Psoas muscle (tissue), 8 donors: ENCODE measurements at places on chromosomes 12 and 14.

GRCh38 chr12:30973175-30973574 lies 46.6 kb downstream of the TSPAN11 start:
- H3K4me3 ChIP-seq = no peak overlapping the region
- no peaks in the 10 kb centered on the region for H3K4me1 ChIP-seq
- no peak for DNase-seq
- H3K36me3 ChIP-seq = no peaks in the 10 kb centered on the region
- no peak overlapping the region for H3K27ac ChIP-seq

GRCh38 chr12:33967760-33968159 lies 54.5 kb upstream of the ALG10 start:
- no peak overlapping the region for H3K27ac ChIP-seq
- no peak for DNase-seq
- H3K36me3 ChIP-seq = no peaks in the 10 kb centered on the region

GRCh38 chr12:127742231-127742630 lies 524.7 kb upstream of the TMEM132C start:
- H3K27me3 ChIP-seq = no peaks in the 10 kb centered on the region
- H3K36me3 ChIP-seq = no peaks in the 10 kb centered on the region
- no peaks in the 10 kb centered on the region for H3K4me1 ChIP-seq
- no peak overlapping the region for H3K4me3 ChIP-seq
- no peak for DNase-seq
- H3K27ac ChIP-seq = no peak overlapping the region

DNA sequence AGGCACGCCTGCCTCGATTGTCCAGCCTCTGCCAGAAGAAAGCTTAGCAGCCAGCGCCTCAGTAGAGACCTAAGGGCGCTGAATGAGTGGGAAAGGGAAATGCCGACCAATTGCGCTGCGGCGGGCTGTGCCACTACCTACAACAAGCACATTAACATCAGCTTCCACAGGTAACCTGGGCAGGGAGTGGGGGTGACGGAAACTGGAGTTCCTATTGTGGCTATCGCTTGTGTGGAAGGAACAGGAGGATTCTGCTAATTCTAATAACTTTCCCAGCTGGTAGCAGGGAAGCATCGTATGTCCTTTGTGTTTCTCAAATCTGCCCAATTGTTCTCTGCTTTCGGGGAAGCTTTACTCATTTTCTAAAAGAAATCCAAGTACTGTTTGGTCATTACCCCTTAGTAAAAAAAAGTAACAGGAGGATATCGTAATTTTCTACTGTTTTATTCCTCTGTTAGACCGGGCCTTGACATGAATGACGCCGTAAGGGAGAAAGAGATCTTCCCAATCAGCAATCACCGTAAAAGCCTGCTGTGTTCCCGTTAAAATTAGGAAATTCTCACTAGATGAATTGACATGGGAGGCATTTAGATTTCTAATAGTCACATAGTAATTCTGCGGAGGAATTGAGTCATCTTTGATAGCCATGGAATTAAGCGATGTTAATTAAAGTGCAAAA lies 449 bp downstream of the THAP2 start:
- no peaks in the 10 kb centered on the region for H3K27me3 ChIP-seq
- peak overlapping the region; percentile 93 for H3K4me3 ChIP-seq
- peaks cover 27% of the 10 kb centered on the region for H3K4me1 ChIP-seq
- no peak for DNase-seq
- no peaks in the 10 kb centered on the region for H3K36me3 ChIP-seq

DNA sequence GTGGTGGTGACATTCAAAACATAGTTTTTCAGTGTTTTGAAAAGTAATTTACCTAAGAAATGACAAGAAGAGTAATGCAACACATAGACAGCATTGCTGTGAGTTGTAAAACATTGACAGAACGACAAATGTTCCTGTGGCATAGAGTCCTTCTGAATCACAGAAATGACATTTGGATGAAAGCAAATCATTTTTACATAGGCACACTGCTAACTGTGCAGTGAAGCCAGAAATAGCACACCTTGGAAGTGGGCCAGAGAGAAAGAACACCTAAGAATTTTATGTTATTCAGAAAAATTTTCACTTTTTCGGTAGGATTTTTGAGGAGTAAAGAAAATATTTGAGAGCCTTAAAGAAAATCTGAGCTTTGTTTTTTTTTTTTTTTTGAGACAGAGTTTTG lies 100.6 kb downstream of the ANO4 start:
- no peaks in the 10 kb centered on the region for H3K4me1 ChIP-seq
- H3K27ac ChIP-seq = no peak overlapping the region
- no peak overlapping the region for H3K4me3 ChIP-seq
- no peak for DNase-seq
- no peaks in the 10 kb centered on the region for H3K27me3 ChIP-seq

GRCh38 chr12:109169686-109170085 lies 53.3 kb downstream of the ACACB start:
- H3K36me3 ChIP-seq = peaks cover 18% of the 10 kb centered on the region
- no peak overlapping the region for H3K4me3 ChIP-seq
- H3K4me1 ChIP-seq = no peaks in the 10 kb centered on the region
- no peaks in the 10 kb centered on the region for H3K27me3 ChIP-seq
- DNase-seq = no peak
- peak overlapping the region; percentile 25 for H3K27ac ChIP-seq

DNA sequence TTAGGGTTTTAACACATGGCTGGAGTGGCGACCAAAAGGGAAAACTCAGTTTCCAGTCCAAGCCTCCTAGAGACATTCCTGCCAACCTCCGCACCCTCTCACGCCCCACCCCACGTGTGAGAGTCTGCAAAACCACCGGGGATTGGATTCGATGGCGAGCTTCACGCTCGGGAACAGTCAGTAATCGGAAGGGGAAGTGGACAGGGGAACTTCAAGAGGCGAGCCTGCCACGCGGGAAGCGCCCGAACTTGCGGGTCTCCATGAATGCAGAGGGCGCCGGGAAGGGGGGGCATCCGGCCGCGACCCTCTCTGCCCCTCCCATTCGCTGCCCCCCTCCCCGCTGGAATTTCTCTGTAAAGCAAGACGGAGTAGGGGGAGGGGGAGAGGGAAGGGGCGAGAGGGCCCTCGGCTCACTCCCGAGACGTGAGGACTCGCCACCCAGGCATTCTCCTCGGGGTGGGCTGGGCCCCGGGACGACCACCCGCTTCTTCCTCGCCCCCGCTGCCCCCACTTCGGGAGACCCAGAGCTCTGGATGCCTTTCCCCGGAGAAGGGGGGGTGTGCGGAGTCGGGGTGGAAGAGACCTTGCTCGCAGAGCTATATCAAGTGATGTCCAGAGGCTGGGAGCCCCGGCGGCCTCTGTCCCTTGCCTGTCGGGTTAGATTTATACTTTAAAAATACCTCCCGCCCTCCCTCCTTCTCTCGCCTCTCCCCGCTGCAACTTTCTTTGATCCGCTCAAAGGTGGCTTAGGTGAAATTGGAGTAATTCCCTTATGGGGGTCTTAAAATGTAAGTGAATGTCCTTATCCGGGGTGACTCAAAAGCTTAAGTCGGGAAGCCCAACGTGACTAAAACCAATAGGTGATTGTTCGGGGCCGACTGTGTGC lies 2.5 kb upstream of the CCND2 start:
- H3K4me1 ChIP-seq = peaks cover 42% of the 10 kb centered on the region
- DNase-seq = peak; percentile 44
- no peaks in the 10 kb centered on the region for H3K36me3 ChIP-seq
- H3K27me3 ChIP-seq = peaks cover 93% of the 10 kb centered on the region
- peak overlapping the region; percentile 69 for H3K4me3 ChIP-seq

DNA sequence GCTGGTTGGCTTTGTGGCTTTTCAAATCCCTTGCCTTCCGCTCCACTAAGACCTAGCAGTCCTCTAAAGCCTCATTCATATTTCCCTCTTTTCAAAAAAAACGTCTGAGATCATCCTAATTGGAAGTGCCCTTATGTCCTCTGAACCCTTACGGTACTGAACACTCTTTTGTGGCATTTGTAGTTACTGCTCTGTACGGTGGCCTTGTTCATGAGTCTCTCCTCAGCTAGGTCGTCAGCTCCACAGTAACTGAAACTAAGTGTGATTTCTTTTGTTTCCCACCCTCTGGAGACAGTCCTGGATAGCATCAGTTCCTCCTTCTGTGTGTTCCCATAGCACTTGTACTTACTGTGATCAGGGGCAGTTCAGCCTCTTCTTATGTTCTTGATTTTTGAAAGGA lies 49.7 kb downstream of the DAAM1 start:
- DNase-seq = no peak
- H3K27ac ChIP-seq = no peak overlapping the region
- H3K36me3 ChIP-seq = no peaks in the 10 kb centered on the region
- H3K27me3 ChIP-seq = no peaks in the 10 kb centered on the region
- H3K4me3 ChIP-seq = no peak overlapping the region
- peaks cover 4% of the 10 kb centered on the region for H3K4me1 ChIP-seq

DNA sequence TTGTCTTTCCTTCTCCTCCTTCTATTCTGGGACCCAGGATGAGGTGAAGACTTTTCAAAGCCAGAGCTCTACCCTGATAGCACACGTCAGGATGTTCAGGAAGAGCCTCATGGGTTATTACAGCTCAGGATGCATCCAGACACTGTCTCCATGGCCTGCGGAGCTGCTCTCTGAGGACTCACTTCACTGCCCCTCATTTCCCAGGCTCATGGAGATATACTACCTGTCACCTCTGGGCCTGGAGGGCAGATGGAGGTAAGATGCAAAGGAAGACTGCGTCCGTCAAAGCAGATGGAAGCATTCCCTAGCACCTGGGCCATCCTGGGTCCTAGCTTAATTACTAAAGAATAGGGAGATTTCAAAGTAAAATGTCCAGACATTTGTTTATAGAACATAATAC lies 32.6 kb downstream of the STON2 start:
- H3K36me3 ChIP-seq = no peaks in the 10 kb centered on the region
- DNase-seq = no peak
- H3K27me3 ChIP-seq = no peaks in the 10 kb centered on the region
- H3K27ac ChIP-seq = no peak overlapping the region

GRCh38 chr12:99611599-99611998 lies 36.0 kb upstream of the GARIN6 start:
- no peak overlapping the region for H3K4me3 ChIP-seq
- no peaks in the 10 kb centered on the region for H3K36me3 ChIP-seq
- H3K4me1 ChIP-seq = no peaks in the 10 kb centered on the region
- H3K27ac ChIP-seq = no peak overlapping the region
- no peak for DNase-seq

- peak overlapping the region; percentile 20 for H3K27ac ChIP-seq
- peaks cover 12% of the 10 kb centered on the region for H3K36me3 ChIP-seq
- DNase-seq = no peak
- peaks cover 12% of the 10 kb centered on the region for H3K4me1 ChIP-seq
- no peak overlapping the region for H3K4me3 ChIP-seq
Measured at GRCh38 chr14:39367387-39367751, 64.9 kb downstream of the FBXO33 start.

GRCh38 chr12:64457923-64458322 lies 6.0 kb downstream of the TBK1 start:
- H3K27me3 ChIP-seq = no peaks in the 10 kb centered on the region
- DNase-seq = no peak
- no peak overlapping the region for H3K27ac ChIP-seq
- H3K4me1 ChIP-seq = peaks cover 16% of the 10 kb centered on the region

DNA sequence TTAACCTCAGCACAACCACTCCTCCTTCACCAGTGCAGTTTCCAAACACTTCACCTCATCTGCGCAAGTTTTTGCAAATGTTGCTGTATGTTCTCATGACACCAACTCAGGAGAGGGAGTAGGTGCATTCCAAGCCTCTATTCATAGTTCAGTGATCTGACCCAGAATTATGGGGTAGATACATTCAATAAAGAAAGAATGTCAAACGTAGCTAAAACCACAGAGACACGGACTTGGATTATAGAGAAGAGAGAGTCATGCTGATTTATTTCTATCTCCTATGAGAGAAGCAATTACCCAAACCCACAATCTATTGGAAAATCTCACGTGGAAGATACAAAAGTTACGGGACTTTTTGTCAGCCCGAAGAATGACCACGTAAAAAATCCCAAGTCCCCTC lies 1006.0 kb upstream of the TMEM132C start:
- H3K36me3 ChIP-seq = no peaks in the 10 kb centered on the region
- no peak overlapping the region for H3K27ac ChIP-seq
- no peaks in the 10 kb centered on the region for H3K27me3 ChIP-seq
- H3K4me3 ChIP-seq = no peak overlapping the region

DNA sequence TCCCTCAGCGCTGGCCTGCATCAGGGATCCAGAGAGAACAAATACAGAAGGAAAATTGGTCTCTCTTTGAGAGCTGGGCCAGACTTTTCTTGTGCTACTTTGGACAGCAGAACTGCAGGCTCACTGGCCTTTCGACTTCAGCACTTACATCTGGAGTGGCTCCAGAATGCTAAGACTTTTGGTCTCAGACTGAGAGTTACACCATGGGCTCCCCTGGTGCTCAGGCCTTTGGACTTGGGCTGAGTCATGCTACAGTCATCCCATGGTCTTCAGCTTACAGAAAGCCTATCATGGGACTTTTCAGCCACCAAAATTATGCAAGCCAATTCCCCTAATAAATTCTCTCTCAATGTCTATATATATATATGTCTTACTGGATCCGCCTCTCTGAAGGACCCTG lies 9.0 kb upstream of the CD163 start:
- H3K4me1 ChIP-seq = no peaks in the 10 kb centered on the region
- DNase-seq = no peak
- H3K4me3 ChIP-seq = no peak overlapping the region
- no peaks in the 10 kb centered on the region for H3K27me3 ChIP-seq
- H3K27ac ChIP-seq = no peak overlapping the region
- no peaks in the 10 kb centered on the region for H3K36me3 ChIP-seq

GRCh38 chr14:92719421-92719820 lies 29.0 kb downstream of the LGMN start:
- peaks cover under 1% of the 10 kb centered on the region for H3K4me1 ChIP-seq
- DNase-seq = no peak
- H3K27ac ChIP-seq = no peak overlapping the region
- H3K27me3 ChIP-seq = no peaks in the 10 kb centered on the region
